ENCODE measurements at places on chromosomes 13 and 19.

- DNase-seq, result no peak
These were observed 9.1 kb downstream of the MYDGF start for GRCh38 chr19:4660993-4661392.

DNA sequence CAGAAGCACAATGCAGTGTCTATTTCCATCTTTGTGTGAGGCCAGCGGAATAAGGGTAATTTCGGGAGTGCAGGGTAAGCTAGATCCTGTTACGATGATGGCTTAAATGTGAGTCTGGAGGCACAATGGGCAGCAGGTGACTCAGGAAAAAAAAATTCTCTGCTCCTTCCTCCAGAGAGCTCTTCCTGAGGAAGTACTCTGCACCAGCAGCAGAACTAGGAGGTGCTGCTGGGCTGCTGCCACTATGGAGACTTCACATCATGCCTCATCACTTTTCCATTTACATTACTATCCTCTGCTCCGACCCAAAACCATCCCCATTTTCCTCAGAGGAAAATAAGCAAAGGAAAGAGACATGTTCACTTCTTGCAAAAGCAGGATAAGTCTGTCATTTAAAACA lies 282.0 kb downstream of the DNAJC15 start:
- DNase-seq, result no peak

DNA sequence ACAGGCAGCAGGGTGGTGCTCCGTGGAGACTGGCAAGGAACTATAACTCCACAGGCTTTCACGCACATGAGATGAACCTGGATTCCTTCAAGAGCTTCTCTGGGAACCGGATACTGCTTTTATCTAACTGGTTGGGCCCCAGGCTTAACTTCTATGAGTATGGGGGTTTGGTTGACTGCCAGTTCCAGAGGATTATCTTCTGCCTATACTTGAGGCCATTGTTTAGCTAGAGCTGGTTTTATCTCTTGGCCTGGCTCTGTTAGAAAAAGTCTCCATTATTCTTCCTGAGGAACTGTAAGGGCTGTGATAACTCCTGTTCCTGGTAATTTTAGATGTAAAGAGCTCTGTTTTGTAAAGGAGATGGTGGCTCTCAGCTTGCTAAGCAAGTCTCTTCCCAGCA lies 40.9 kb downstream of the ZNF846 start:
- DNase-seq, result no peak

DNA sequence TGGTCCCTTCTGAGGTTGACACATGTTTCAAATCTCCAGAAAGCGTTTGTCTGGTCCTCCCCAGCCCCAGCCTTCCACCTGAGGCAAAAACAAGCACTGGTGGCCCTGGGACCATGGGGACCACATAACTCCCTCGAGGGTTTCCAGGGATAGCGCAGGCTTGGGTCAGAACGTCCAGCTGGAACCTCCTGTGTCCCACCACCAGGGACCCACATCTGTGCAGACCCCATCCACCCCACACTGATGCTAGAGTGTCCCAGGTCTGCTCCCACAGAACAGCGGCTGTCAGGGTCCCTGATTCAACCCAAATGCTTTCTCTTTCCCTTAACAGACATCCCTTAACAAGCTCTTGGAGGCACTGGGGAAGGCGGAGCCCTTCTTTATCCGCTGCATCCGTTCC lies 29.6 kb upstream of the USE1 start:
- no peak for DNase-seq

GRCh38 chr19:49666120-49666444 lies 349 bp downstream of the BCL2L12 start:
- DNase-seq, result no peak

- no peak for DNase-seq
These were observed 300.1 kb downstream of the TBC1D4 start for GRCh38 chr13:75181906-75182305.

DNA sequence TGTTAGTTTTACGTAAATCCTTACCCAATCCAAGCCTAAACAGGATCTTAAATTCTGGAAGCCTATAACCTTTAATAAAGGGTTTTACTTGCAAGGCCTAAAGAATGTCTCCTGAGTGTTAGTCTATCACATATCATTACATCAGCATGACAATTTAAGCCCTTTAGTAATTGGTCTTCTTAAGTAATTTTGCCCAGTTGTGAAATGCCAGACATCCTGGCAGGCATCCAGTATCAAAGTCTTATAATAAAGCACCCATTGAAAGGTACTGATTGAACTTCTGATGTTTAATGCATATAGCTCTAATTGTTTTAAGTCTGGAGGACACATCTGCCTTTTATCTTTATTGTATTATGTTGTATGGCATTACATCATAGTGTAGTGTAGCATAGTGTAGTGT lies 1078.9 kb downstream of the SLITRK1 start:
- no peak for DNase-seq

DNA sequence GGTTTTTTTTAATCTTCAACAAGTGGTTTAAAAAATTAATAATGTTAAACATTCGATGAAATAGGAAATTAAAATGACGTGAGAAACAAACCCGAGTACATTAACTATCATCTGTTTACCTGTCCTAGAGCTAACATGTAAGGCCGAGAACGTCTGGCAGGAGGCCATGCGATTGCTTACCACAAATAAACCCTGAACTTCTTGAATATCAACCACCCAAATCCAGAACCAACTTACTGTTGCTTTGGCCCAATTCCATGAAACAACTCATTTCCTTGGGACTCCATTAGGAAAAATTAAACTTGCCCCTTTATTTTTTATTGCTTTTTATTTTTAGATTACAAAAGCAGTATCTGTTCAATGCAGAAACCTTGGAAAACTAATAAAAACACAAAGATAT lies 228.9 kb upstream of the IRS2 start:
- no peak for DNase-seq

GRCh38 chr13:110293037-110293436 lies 13.9 kb downstream of the COL4A1 start:
- DNase-seq, result no peak

- no peak for DNase-seq
These were observed 3.6 kb upstream of the RPS15 start for GRCh38 chr19:1434577-1435060.

GRCh38 chr19:39308531-39309304 lies 11.9 kb downstream of the LRFN1 start:
- DNase-seq, result no peak

DNA sequence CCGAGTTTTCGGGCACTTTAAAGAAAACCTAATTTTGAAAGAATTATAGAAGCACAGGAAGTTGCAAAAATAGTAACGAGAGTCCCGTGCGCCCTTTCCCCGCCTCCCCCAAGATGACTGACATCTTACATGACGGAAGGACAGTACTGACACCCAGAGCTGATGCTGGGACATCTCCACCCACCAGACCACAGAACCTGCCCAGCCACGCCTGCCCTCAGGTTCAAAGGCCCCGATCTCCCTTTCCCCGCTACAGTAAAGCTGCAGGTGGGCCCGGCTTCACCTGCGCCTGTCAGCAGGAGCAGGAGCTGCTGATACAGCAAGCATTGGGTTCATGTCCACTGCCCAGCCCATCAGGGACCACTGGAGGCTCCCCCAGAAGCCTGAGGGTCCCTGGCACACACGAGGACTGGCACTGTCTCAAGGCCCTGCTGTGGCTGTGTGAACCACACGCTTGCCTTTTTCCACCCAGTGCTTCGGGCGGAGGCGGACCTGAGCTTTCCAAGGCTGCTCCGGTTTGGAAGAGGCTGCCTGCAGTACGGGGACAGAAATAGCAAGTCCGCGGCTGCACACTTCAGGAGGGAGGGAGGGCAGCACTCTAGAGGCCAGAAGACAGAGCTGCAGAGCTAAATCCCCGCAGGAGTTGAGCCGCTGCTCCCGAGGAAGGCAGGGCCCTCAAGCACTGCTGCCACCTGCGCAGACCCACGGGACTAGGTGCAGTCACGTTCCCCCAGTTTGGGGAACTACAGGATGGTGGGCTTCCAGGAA lies 8.7 kb downstream of the MAP2K2 start:
- peak; percentile 48 for DNase-seq

GRCh38 chr19:55536366-55536765 lies 567 bp downstream of the SBK2 start:
- DNase-seq, result no peak

- DNase-seq, result no peak
These were observed 237.6 kb downstream of the DNAJC15 start for GRCh38 chr13:43260999-43261398.

DNA sequence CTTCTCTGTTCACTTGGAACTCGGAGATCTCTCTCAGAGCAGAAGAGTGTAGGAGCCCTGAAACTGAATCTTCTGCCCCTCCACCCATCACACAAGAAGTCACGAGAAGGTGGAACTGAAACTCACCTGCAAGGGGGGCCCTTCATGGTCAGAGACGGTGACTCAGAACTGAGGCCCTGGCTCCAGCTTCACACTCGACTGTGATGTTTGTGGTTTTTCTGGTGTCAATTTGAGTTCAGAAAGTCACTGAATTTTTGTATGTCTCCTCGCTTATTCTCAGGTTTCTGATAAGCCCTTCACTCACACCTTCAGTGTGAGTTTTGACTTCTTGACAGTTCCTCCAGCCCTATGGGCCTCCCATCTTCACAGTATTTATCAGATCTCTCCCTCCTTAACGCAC lies 23.1 kb downstream of the SIGLEC5 start:
- no peak for DNase-seq

DNA sequence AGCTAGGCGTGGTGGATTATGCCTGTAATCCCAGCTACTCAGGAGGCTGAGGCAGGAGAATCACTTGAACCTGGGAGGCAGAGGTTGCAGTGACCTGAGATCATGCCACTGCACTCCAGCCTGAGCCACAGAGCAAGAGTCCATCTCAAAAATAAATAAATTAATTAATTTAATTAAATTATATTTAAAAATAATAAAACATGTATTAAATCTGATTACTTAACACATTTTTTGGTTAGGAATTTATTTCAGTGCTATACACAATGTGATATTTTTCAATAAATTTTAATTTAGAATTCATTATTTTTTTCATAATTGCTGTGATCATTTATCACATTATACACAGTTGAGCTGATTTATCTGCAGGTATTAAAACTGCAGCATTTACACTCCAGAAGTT lies 1101.5 kb upstream of the MIR17HG start:
- DNase-seq, result no peak

DNA sequence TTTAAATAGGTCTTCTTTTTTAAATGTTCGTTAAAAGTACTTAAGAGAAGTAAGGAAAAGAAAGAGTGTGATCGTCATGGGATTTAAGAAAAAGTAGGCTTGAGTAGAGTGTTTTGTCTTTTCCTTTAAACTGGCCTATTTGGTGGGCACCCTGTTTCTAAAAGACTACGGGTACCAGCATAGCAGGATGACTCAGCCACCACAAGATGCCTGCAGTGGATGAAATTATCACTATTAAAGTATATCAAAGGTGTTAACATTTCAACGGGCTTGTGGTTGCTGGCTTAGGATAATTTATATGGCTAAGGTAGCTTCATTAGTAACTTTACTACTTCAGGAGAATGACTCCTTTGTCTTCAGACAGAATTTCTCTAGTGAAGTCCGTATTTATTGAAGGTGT lies 112.6 kb downstream of the STARD13 start:
- no peak for DNase-seq

GRCh38 chr13:59701261-59701660 lies 462.5 kb downstream of the DIAPH3 start:
- no peak for DNase-seq

GRCh38 chr13:32209652-32210051 lies 105.5 kb downstream of the ZAR1L start:
- no peak for DNase-seq

- DNase-seq, result no peak
These were observed 36.4 kb downstream of the ZNF582 start for GRCh38 chr19:56356944-56357343.

DNA sequence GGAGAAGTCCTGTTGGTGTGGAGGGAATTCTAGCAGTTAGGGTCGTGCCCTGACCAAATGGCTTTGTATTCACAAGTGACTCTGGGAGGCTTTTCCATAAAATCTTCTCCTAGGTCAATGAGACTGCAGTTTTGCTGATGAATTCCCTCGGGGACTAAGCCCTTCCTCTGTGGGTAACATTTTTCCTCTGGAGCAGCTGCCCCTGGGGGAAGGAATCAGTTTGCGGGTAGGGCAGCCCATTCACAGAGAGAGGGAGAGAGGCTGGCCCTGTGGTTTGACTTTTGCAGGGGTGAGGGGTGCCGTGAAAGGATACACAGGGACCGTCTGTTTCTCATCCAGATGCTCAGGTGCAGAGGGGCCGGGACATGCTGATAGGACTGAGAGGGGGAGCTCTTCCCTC lies 67.3 kb downstream of the ERICH6B start:
- no peak for DNase-seq

DNA sequence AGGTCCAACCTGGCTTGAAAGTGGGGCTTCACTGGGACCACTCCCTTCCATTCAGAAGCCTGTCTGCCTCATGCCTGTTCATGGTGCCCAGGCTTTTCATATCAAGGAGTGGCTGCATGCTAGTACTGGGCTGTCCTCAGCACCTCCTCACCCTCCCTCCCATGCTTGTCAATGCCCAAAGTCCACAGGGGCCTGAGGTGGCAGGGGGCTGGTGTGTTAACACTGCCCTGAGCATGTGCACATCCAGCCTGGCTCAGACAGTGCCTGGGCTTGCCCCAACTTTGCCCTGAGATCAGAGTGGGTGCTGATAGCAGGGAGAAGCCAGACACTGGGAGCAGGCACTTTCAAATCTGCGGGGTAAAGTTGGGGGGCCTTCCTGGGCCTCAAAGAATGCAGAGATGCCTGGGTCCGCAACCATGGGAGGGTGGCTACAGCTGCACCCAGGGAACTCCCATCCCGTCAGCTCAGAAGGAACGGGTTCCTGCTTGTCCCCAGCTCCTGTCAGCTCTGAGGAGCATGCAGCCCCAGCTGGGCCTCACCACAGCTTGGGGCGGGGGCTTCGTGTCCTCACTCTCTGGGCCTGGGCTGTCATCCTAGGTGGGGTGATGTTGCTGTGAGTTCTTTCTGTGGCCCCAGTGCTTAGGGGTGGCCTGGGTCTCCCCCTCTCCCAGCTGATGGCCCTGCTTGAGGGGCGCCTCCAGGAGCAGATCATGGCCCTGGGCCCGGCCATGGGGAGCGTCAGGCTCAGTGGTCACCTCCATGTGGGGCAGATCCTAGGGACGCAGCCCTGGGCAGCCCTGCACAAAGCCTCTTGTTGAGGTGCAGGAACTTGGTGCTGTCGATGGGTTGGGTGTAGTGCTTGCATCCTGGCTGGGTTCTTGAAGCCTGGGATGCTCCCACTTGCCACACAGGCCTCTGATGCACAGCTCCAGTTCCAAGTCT lies 830.6 kb upstream of the SLITRK5 start:
- no peak for DNase-seq

DNA sequence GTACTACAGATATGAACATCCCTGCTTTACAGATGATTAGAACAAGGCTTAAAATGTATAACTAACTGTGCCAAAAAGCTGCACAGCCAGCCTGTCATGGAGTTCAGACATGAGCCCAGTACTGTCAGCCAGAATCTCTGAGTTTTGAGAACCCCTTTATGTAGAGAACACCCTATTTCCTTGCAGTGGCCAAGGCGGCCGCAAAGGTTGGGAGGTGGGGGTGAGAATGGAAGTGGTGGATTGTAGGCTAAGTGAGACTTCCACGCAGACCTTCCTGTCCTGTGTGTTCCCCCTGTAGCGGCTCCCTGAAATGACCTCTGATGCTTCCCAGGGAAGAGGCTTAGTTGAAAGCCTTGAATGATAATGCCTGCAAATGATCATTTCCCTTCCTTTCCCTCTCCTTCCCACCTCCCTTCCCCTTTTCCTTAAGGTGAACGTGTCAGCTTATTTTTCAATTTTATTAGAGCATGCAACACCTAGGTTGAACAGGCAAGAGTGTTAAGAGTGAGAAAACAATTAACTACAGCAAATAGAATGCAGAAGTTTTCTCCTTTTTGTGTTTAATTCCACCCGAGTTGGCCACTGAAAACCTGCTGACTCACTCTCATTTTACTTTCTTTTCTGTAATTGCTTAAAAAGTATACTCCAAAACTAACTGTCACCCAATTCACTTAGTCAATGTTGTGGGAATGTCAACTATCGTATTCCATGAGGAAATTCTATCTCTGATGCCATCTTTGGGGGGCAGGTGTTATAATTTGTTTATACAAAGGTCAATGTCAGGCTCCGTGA lies 167.0 kb upstream of the EDNRB start:
- no peak for DNase-seq

Data from T-helper 9 cell (primary cell).